Memory B cell (primary cell): ENCODE measurements at places on chromosomes 1 and 21.

GRCh38 chr1:45516036-45516435 lies 5.6 kb downstream of the PRDX1 start:
- no peak for DNase-seq

GRCh38 chr21:38243732-38244406 lies 12.9 kb upstream of the KCNJ15 start:
- DNase-seq, result no peak

GRCh38 chr21:38909929-38910328 lies 104.2 kb downstream of the ETS2 start:
- DNase-seq, result no peak

- no peak for DNase-seq
These were observed 327.0 kb upstream of the NR5A2 start for GRCh38 chr1:199700551-199700950.

DNA sequence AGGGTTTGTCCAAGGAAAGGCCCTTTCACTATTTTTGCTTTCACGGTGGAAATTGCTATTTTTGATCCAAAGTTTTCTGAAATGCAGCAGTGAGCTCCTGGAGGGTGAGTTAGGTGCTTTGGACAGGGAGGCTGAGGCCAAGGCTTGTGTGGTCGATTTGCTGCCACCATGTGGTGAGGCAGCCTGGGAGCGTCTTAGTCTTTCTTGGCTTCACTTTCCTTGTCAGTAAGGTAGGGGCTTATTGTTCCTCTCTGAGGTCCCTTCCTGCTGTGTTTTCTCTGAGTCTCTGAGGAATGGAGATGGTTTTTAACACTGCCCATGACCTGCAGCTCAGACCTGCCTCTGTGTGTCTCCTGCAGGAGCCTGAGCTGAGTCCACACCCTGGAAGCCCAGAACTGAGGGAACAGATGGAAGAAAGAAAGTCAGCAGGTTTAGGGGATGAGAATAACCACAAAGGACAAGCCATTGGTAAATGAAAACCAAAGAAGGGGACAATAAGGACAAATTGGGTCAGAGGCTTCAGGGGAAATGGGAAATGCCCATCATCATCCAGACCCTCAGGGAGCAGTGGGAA lies 20.1 kb upstream of the S100A10 start:
- no peak for DNase-seq

DNA sequence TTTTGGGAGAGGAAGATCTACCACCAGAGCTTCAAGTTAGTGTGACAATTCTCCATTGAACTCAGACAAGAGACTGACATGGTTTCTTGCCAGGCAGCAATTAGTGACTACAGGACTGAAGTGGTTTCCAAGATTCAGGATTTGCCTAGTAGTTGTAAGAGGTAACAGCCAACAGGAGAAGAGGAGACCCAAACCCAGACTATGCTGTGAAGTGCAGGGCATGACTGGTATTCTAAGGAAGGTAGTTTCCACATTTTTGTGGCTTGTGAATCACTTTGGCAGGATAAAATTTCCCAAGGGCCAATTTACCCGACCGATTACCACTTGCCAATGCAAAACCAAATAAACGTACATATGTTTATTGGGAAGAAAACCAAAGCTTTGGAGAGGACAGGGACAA lies 14.7 kb upstream of the RAP1A start:
- DNase-seq, result no peak

GRCh38 chr1:156970017-156970416 lies 49.6 kb downstream of the LRRC71 start:
- no peak for DNase-seq

- no peak for DNase-seq
These were observed 1.4 kb downstream of the PI4KB start for GRCh38 chr1:151325646-151326429.

- no peak for DNase-seq
These were observed 146.4 kb upstream of the TIAM1 start for GRCh38 chr21:31490443-31490842.

GRCh38 chr1:44424747-44425146 lies 19.7 kb downstream of the RNF220 start:
- no peak for DNase-seq

DNA sequence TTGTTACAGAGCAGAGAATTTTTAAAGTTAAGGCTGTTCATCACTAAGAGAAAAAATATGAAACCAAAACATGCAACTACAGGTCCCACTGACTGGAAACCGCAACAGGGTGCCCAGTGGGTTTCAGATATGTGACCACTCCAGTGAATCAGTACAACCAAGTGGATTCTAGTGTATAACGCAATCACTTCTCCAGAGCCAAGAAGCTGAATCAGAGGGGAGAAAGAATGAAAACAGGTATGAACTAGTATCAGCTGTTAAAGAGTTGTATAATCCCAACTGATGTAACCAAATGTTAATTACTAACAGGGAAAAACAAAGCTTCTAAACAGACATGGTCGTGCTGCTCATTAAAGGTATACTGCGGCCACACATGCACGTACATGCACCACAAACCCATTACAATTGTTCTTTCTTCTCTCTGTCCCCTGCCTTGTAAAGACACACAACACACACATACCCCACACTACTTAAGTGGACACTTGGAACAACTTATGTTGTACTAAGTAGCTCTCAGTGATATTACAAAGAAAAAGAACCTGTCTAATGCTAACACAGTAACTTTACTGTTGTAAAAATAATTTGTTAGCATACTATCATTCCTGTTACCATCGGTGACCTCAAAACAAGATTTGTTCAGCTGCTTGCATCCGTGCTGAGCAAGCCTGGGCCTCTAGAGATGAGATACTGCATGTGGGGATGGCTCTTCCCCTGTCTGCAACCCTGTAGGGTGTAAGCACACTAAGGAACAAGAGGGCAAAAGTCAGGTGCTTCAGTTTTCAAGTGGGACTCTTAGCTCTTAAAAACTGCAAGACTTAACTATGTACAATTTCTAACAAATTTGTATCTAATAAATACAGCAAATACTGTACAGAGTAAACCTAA lies 74.2 kb downstream of the PTPN14 start:
- no peak for DNase-seq

- DNase-seq, result no peak
These were observed 324.8 kb downstream of the DISC1 start for GRCh38 chr1:231951374-231951773.

DNA sequence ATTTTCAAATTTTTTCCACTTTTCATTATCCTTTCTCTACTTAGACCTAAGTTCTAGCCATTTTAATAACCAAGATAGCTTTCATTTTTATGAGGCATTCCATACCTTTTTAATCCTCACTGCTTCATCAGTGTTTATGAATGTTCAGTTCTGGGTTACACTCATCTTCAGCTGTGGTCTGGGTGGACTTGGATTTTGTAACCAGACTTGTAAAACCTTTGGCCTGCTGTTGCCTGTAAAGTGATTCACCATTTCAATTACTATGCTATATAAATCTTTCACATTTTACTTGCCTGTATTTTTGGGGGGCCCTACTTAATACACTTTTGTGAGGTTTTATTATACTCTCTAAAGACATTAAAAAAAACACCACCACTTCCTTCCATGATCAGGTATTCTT lies 46.2 kb downstream of the USP25 start:
- no peak for DNase-seq

DNA sequence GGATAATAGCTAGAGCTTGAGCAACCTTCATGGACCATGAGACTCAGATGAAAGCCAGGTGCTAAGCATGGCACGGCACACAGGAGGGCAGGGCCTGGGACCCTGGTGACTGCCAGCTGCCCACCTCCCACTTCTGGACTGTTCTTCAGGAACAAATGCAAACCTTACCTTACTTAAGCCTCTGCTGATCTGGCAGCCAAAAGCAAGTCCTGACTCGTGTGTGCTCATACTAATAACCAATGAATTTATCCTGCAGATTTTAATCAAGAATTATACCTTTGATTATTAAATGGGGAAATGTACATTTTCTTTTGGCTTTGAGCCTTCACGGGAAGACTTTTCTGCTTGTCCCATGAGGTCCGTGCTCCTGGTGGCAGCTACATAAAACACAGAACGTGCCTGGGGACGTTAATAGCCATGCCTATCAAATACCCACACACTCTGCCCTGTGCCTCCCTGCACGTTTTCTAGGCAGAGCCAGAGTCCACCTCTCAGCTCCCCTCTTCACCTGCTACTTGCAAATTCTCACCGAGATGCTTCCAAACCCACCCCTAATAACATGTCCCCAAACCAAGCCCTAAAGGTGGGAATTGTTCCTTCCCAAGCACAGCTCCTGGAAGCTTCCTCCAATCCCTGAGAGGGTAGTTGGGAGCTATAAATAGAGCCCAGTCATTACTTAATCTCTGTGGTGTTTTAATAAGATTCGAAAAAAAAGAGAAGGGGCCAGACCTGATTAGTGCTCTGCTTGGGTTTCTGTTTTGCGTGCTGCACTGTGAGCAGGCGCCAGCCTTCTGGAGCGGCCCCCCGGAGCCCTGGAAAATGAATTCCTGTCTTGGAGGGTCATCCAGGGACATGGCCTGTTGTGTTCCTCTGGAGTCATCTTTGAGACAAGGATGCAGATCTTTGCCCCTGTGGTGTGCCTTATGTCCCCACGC lies 33.5 kb downstream of the SLC1A7 start:
- DNase-seq, result no peak

GRCh38 chr1:100458661-100459357 lies 79.1 kb upstream of the GPR88 start:
- DNase-seq, result no peak

- DNase-seq, result no peak
These were observed 61.1 kb downstream of the SIK1 start for GRCh38 chr21:43365611-43366426.

DNA sequence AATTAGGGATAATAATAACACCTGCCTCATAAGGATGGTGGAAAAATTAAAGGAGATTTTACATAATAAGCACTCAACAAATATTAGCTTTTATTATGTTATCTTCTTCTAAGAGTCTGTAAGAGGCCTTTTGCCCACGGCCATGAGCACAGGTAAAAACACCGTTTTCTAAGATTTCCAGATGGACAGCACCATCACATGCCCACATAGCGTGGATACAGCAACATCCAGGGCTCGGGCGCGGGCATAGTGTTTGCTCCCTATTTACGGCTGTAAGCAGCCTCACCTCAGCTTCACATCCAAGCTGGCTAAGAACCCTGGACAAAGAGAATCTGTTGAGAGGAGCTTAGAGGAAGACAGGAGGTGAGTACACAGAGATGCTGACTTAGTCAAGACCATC lies 216.4 kb upstream of the IRF2BP2 start:
- no peak for DNase-seq

DNA sequence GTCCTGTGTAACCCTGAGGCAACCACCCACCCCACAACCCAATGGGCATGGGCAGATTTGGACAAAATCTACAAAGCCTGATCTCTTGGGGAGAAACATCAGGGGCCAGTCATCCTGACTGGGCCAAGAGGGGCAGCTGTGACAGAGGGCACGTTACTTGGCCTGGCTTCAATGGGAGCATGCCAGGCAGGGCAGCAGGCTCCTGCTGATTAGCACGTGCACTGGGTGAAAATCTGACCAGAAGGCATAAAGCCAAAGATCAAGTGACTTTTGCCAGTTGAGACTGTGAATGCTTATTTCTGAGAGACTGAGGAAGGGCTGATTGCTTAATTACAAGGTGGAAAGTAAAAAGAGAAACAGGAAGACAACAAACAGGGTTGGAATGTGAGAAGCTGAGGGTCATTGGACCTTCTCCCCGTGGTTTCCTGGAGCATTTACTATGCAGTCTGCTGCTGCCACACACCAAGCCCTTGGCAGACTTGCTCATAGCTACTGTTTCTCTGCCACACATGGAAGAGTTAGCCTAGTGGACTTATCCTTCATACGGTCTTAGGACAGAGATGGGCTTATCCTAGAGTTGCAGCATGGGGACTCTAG lies 39.8 kb upstream of the TNR start:
- no peak for DNase-seq

DNA sequence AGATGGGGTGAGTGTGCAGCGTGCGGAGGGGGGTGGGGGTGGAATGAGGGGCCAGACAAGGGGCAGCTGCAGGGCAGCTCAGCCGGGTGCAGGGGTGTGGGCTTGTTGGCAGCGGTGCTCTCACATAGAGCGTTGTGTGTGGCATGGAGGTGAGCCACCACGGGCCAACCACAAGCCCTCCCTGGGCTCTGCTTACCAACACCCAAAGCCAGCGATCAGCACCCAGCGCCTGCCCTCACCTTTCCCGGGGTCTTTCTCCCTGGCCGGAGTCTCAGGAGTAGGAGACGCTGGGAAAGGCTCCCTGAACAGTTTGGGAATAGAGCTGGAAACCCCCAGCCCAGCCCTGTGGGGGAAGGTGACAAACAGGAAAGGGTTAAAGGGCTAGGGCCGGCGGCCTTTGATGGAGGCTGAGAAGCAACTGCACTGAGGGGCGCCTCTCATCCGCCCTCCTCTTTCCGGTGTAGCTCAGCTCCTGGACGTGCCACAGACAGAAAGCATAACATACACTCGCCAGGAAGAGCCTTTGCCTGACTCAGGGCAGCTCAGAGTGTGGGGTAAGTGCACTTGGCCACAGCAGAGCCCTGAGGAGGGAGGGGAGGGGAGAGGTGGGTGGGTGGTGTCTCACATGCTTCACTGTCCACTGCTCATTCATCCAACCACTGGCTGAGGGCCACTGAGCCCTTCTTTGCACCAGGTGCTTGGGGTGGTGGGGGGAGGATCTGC lies 577 bp downstream of the IKBKE start:
- no peak for DNase-seq

GRCh38 chr1:63124666-63125191 lies 197.6 kb upstream of the FOXD3 start:
- DNase-seq, result no peak

GRCh38 chr21:18178509-18178908 lies 66.1 kb upstream of the CHODL start:
- DNase-seq, result no peak

DNA sequence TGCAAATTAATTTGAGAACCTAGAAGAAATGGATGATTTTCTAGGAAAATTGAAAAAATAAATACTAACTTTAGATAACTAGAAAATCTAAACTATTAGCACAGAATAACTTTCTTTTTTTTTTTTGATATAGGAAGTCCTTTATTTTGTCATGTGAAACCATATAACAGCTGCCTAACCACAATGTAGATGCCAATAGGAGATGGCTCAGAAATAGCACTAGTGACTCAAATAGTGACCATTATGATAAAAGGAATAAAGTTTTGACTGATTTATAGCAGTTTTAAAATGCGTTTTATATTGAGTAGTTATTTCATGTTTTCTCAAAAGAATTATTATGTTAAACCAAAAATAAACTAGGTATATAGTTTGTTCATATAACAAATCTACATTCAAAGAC lies 158.0 kb upstream of the CACYBP start:
- no peak for DNase-seq

GRCh38 chr1:57327946-57328345 lies 95.9 kb downstream of the DAB1 start:
- no peak for DNase-seq
